ENCODE measurements at places on chromosomes 1 and 21.

GRCh38 chr1:2237773-2238172 is 9.7 kb downstream of the SKI start:
- DNase-seq, result no peak

GRCh38 chr1:241408170-241408569 is 51.2 kb upstream of the RGS7 start:
- no peak for DNase-seq

- DNase-seq, result no peak
These were observed 176.8 kb upstream of the PDE4B start for GRCh38 chr1:65615859-65616258.

DNA sequence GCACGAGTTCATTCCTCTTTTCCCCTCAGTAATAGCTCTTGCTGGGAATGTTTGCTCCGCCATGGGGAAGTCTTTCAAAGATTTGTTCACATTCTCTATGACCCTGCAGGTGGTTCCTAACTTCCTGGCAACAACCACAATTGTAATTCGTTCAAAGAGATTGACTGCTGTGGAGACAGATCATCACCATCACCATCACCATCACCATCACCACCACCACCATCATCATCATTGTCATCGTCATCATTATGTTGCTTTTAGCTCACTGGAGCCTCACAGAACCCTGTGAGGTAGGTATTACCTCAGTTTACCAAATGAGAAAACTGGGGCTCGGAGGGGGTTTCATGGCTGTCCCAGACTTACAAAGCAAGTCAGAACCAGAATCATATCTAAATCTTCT is 30.9 kb downstream of the COA7 start:
- DNase-seq, result no peak

DNA sequence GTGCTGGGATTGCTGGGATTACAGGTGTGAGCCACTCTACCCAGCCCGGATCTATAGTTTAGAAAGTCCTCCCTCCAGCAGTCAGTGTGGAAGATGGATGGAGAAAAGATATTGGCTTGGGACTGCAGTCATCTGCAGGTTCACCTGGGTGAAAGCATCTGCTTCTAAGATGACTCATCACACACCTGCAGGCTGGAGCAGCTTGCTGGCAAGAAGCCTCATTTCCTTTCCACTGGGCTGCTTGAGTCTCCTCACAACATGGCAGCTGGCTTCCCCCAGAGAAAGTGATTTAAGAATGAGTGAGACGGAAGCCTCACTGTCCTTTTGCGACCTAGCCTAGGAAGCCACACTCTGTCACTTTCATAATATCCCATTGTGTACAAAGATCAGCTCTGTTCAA is 50.0 kb downstream of the FOXO6 start:
- no peak for DNase-seq

GRCh38 chr21:41662761-41663160 is 104.1 kb downstream of the RIPK4 start:
- DNase-seq, result no peak

GRCh38 chr1:240385551-240385950 is 226.4 kb downstream of the GREM2 start:
- DNase-seq, result no peak

GRCh38 chr1:231144416-231145193 is 17.3 kb upstream of the TRIM67 start:
- no peak for DNase-seq

- DNase-seq, result no peak
These were observed 124.8 kb downstream of the RIPK4 start for GRCh38 chr21:41641821-41642701.

DNA sequence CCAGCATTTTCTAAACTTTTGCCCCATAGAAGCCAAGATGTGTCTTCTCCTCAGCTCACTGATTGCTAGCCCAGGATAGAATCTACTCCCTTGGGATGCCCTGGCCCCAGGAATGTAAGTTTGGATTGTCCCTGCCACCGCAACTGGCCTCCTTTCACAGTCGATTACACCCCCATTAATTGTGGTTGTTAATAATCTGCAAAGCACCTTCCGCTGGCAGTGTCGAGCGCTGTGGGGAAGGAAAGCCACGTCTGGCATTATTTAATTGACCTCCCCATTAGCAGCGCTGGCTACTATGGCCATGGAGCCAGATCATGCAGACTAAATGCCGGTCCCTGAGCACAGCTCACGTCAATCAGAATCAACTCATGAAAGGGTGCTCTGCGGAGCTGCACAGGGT is 597.3 kb upstream of the PLXNA2 start:
- DNase-seq, result no peak

- DNase-seq, result no peak
These were observed 35.0 kb upstream of the ECE1 start for GRCh38 chr1:21325231-21325718.

- DNase-seq, result no peak
These were observed 17.5 kb upstream of the COL6A2 start for GRCh38 chr21:46080171-46081021.

DNA sequence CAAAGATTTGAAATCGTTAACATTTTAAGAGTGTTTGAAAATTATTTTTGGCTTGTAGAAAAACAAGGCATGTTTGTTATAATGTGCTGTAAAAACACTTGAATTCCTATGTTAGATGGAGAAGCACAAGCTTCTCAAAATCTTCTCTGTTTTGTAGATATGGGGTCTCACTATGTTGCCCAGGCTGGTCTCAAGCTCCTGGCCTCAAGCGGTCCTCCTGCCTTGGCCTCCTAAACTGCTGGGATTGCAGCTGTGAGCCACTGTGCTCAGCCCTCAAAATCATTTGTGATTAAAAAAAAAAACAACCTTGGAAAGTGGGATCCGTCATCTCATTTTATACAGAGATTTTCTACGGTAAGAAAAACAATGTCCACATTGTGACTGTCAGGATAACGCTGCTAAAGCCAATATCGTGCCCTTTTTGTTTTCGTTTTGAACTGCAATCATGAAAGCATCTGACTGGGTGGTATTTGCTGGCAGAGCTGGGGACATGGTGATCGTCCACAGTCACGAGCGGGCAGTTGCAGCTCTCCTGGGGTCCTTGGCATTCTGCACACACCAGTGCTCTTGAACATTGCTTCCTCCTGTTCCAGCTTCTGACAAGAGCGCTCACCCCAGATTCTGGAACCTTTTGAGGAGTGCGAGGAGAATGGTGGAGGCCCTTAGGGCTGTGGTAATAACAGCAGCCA is 112.5 kb downstream of the PGBD5 start:
- DNase-seq, result no peak

GRCh38 chr1:59972216-59972927 is 45.8 kb upstream of the CYP2J2 start:
- DNase-seq, result no peak

- DNase-seq, result no peak
These were observed 6.0 kb upstream of the TUT4 start for GRCh38 chr1:52558941-52559340.

DNA sequence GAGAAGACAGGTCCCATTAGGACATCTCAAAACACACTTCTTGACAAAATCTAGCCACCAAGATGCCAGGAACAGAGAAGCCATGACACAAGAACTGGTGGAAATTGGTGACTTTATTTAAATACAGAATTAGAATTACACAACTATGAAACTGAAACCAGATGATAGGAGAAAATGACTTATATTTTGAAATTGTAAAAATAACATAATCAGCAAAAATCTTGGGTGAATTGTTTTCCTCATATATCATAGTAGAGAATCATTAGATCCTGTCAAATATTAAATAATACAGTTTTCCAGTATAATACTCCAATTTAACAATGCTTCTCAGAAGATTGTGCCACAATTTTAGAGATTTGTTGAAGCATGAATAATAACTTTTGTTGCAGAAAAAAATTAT is 81.5 kb upstream of the MROH9 start:
- DNase-seq, result no peak

DNA sequence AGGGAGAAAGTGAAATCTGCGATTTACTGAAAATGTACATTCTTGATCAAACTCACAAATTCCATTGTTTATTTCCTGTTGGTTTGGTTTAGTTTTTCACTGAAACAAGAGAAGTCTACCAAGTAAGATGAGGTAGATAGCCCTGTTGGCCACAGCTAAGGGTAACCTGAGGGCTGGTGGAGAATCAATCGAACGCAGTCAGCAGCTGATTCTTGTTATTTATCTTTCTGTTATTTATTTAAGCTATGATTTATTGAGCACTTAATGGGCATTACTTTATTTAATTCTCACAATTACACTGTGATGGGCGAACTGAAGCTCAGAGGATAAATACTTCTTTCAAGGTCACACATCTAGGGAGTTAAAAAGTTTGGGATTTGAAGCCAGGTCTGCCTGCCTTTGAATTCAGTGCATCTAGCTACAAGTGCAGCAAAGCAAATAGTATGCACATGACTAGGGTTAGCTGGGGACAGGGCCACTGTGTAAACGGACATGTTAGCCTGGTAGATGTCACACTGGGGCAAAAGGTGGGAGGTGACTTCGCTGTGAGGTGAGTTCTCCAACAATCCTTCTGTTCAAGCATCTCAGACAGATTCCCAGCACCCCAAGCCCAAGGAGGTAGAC is 106.5 kb upstream of the GADD45A start:
- no peak for DNase-seq

DNA sequence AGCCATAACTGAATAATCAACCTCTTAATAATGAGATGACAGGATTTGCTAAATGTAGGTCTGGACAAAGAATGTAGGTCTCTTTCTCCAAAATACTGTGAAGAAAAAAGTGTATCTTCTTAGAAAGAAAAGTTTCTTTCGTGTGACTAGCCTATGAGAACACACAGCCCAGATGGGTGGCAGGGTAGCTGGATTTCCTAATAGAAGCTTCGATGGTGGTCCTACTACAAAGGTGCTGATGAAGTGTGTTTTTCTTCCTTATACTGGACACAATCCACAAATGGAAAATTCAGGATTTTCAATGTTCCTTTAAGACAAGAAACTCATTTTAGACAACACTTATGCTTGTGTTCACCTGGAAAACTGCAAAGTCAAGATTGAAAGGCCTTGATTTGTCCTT is 90.2 kb upstream of the ZNHIT6 start:
- no peak for DNase-seq

GRCh38 chr1:177137814-177138213 is 26.7 kb downstream of the ASTN1 start:
- DNase-seq, result no peak

GRCh38 chr1:68791800-68792199 is 294.9 kb upstream of the DEPDC1 start:
- no peak for DNase-seq

DNA sequence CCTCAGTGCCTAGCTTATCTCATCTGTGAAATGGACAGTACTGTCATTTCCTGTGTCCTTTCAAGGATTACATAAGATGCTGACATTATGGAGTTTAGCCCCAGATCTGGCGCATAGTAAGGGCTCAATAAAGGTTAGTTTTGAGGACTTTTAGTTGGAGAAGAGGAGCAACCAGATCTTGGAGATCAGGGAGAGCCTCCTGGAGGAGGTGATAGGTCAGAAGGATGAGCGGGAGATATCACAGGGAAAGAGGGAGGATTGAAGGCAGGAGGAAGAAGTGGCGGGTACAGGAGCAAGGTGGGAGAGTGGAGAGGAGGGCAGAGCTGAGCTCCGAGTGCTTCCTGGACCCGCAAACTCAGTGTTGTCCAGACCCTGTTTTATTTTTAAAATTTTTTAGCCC is 17.5 kb downstream of the SLC66A1 start:
- no peak for DNase-seq

- DNase-seq, result no peak
These were observed 76.2 kb downstream of the PBX1 start for GRCh38 chr1:164635059-164635802.

GRCh38 chr1:161721738-161722343 is 497 bp downstream of the FCRLB start:
- DNase-seq, result no peak

DNA sequence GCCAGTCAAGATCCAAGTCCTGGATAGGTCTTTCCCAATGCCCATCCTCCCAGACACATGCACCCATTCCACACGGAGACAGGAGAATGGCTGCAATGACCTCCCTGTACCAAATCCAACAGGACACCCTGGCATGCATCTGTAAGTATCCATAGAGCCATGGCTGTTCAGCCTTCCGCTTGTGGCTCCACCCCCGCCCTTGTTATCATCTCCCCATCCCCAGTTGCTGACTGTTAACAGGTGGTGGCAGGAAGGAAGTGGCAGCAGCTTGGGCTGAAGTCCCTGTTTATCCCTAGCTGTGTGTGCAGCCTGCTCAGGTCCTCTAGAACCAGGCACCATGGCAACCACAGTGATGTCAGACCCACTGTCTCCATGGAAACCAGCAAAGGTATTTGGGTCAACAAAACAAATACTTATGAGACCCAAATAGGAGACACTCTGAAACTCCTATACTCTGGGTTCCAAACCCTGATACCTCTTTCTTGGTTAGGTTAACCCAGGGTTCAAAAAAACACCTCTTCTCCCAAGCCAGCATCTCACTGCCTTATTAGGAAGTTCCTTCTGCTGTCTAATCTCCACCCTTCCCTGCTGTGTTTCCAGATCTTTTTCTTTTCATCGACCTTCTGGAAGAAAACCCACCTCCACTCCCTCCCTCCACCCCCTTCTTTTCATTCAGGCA is 721 bp downstream of the PBXIP1 start:
- peak; percentile 59 for DNase-seq

GRCh38 chr1:168772428-168773060 is 43.5 kb upstream of the DPT start:
- no peak for DNase-seq

DNA sequence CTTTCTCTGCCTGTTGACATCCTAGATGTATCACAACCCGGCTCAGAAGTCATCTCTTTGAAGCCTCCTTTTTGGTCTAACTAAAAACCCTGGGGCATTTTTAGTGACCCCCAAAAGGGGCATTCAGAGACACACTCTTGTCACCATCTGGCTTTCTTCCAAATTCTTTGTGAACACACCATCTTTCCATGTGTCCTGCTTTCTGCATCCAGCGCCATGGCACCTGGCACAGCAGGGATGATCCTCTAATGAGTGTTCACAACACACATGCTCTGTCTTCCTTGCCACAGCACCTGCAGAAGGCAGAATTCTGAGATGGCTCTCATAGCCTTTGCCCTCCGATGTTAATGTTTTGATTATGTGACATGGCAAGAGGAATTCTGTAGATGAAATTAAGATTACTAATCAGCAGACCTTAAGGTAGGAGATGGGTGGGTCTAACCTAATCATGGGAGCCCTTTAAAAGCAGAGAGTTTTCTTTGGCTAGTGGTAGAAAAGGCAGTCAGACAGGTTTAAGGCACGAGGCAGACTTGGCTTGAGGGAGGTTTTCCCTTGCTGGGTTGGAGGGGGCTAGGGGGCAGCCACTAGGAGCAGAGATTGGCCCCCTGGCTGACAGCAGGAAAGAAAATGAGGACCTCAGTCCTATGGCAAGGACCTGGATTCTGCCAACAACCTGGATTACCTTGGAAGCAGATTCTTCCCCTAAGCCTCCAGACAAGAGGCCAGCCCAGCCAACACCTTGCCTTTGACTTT is 4.9 kb upstream of the TMEM61 start:
- DNase-seq, result no peak

DNA sequence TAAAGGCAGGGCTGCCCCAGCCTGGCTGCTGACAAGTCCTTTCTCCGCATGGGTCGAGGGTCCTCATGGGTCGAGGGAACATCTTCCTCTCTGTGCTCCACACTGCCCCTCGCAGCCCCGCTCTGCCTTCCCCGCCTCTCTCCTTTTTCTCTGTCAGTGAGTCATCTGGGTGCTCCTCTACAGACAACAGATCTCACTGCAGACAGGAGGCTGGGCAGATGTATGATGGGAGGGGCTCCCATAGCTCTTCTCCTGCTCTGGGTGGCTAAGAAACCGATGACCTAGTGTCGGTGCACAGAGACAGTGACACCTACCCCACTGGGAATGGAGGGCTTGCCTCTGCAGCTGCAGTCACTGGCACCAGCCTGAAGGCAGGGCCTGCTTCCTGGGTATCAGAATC is 5.5 kb downstream of the KCNA10 start:
- DNase-seq, result no peak

All from activated CD8-positive, alpha-beta memory T cell treated with anti-CD3 and anti-CD28 coated beads for 48 hours (primary cell).